Right lung (tissue), 10 donors: ENCODE measurements at places on chromosomes 13 and 19.
A peak's percentile ranks its signal among the peaks of the same experiment; 100 is the strongest.

- peak; percentile 80 for DNase-seq
Observed at GRCh38 chr13:50357586-50358118, 342.4 kb downstream of the KCNRG start.

- DNase-seq: no peak
Observed at GRCh38 chr13:51318015-51318414, 21.5 kb upstream of the SERPINE3 start.

- no peak for DNase-seq
Observed at GRCh38 chr13:99403458-99403971, 96.3 kb upstream of the GPR183 start.

DNA sequence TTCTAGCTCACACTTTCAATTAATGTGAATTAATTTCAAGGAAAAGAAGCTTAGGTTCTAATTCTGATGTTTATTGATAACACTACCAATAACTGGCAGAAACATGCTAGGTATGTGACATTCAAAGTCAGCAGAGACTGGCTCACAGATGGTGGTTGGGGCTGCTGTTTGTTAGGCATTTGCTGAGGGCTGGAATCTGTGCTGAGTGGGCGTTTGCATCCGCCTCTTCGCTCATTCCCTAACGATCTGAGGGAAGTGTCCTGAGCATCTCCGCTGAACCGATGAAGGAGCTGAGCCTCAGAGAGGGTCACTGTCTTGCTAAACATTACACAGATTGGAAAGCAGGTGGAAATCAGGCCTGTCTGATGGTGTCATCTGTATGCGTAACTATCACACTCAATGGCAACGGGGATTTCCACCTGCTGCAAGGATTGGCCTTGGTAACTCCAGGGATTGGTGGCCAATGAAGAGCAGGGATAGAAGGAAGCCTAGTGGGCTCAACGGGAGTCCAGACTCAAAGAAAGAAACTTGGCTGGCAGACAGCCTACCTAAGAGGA is 338.9 kb downstream of the TEX29 start:
- DNase-seq: no peak

GRCh38 chr19:42241279-42241678 is 1.1 kb downstream of the GSK3A start:
- no peak for DNase-seq

- no peak for DNase-seq
Observed at GRCh38 chr13:21080593-21080891, 19.2 kb upstream of the LATS2 start.

DNA sequence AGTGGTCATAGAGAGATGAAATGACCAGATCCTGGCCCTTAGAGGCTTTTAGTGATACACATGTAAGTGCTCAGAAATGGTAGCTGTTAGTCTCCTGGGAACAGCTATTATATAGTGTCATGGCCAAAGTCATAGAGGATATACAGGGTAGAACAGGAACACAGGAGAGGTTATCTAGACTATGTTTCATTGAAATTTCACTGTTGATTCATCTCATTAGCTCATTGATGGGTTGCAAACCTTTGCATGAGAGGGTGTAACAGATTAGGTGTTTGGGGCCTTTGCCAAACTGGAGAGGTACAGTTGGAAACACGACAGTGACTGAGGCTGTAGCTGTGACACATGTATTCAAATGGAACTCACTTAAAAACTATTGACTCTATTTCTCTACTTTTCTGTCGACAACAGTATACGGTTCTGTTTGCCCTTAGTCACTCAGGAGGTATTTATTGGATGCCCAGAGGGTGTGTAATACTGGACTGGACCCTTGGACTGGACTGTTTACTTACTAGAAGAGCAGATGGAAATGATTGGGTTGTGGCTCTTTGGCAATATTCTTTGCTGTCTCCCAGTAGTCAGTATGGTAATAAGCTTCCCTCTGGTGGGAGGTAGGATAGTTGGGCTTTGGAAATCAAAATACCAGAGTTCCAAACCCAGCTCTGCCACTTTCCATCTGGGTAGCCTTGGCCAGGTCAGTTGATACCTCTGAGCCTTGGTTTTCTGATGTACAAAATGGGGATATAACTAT is 29.8 kb downstream of the ARHGAP35 start:
- DNase-seq: no peak

GRCh38 chr13:21749410-21749809 is 78.5 kb downstream of the FGF9 start:
- no peak for DNase-seq

DNA sequence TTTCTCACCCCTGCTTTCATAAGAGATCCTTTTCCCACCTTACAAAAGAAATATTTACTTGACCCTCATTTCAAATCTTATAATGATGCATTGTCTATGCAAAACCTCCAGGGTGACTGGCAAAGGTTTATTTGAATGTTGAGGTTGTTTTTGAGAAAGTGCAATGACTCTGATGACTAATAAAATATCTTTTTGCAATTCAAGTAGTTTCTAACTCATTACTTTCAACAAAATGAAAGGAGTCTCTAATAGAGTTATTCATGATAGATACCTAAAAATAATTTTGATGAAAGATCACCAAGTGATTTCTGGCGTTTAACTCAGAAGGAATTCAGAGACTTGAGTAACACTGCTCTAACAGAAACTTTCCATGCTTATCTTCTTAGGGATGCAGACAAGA is 144.2 kb downstream of the FOXO1 start:
- no peak for DNase-seq

GRCh38 chr19:49217382-49217781 is 59.8 kb downstream of the TRPM4 start:
- no peak for DNase-seq

DNA sequence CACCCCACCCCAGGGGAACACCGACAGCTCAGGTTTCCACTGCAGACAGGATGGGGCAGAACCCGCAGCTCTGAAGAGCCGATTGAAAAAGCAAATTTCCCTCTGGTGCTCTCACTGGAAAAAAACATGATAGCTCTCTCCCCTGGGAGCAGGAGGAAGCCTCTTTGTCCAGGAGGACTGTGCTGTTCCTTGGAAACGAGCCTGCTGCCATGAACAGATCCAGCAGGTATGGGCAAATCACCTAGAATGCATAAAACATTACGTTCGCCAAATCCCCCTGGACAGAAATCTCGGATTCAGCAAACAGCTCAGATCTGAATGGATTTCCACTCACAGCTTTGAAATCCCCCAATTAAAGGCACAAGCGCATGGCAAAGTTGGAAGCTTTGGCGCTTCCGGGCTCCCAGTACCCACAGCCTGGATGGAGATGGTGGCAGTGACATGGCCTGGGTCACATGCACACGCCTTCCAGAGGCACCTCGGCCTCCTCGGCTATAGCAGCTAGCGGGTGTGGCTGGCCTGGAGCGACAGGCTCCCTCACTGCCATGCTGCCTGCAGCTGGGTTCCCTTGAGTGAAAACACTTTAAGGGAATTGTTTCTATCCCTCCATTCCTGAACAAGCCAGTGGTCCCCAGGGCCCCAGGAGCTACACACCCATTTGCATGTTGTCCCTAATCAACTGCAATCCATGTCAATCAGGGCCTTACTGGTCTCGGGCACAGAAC is 59.1 kb downstream of the CEBPG start:
- no peak for DNase-seq

GRCh38 chr19:47839913-47840312 is 18.2 kb downstream of the CRX start:
- no peak for DNase-seq

GRCh38 chr13:48411841-48412531 is 927 bp downstream of the LPAR6 start:
- peak; percentile 62 for DNase-seq

GRCh38 chr13:24905242-24905641 is 141.3 kb downstream of the RNF17 start:
- DNase-seq: no peak

GRCh38 chr19:1052349-1052975 is 12.6 kb downstream of the ABCA7 start:
- DNase-seq: no peak

GRCh38 chr13:48592688-48593049 is 59.8 kb upstream of the RCBTB2 start:
- no peak for DNase-seq

DNA sequence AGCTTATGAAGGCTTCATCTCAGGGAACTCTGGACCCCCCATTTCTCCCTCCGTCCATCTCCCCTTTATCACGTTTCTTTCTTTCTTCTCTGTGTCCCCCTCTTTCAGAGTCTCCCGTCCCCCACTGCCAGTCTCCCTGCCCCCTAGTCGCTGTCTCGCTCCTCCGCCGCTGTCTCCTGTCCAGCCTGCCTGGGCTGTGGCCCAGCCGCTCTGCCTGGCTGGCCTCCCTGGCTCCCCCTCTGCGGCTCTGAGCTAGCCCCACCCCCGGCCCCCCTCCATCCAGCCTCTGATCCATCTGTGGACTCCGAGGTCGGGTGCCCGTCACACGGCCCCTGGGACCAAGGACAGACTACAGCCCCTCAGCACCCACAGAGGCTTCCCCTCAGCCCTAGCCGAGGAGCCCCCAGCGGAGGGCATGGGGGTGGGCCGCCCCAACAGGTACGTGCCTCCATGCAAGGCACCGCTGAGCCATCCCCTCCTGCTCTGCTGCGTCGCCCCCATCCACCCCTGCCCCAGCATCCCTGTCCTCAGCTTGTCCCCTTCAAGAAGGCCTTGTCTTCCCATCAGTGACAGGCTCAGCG is 1.1 kb upstream of the KCNJ14 start:
- no peak for DNase-seq

DNA sequence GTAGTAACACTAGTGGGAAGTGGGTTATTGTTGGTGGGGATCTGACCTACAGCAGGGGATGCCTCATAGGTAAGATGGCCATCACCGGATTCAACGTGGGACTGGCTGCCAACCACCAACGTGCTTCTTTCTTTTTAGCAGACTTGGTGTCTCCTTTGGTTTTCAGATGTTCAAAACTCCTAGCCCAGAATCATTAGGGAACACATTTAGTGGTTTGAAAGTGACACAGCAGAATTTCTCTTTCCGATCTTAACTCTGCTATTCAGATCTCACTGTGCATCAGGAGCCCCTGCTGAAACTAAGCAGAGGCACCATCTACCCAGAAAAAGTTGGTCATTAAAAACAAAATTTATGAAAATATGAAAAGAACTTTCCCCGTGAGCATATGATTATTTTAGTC is 36.7 kb upstream of the PCDH8 start:
- DNase-seq: no peak

DNA sequence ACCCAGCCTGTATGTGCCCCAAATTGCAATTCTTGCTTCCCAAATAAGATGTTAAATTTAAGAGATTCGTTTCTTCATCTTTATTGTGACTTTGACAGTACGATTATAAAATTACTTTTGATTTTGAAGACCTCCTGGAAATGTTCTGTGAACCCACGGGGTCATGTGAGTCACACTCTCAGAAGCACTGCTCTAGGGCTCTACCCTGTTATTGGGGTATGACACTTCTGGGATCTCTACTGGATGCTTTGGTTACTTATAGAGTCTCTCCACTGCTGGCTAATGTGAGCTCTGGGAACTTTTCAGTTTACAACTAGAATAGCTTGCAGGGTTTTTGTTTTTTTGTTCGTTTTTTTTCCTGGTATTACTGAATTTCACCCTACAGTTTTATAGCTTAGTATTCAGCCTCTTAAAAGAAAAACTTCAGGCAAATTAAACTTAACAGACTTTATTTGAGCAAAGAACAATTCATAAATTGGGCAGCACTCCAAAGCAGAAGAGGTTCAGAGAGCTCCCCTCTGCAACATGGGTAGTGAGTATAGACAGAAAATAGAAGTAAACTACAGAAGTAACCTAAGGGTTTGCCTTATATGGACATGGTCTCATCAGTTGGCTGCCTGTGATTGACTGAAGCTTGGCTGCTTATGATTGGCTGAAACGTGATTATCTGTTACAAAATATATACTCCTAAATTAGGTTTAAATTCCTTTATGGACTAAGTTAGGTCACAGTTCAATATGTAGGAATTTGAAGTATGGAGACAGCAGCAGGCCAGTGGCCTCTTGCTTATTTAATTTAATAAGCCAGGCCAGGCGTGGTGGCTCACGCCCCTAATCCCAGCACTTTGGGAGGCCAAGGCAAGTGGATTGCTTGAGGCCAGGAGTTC is 28.5 kb upstream of the PSPC1 start:
- no peak for DNase-seq

DNA sequence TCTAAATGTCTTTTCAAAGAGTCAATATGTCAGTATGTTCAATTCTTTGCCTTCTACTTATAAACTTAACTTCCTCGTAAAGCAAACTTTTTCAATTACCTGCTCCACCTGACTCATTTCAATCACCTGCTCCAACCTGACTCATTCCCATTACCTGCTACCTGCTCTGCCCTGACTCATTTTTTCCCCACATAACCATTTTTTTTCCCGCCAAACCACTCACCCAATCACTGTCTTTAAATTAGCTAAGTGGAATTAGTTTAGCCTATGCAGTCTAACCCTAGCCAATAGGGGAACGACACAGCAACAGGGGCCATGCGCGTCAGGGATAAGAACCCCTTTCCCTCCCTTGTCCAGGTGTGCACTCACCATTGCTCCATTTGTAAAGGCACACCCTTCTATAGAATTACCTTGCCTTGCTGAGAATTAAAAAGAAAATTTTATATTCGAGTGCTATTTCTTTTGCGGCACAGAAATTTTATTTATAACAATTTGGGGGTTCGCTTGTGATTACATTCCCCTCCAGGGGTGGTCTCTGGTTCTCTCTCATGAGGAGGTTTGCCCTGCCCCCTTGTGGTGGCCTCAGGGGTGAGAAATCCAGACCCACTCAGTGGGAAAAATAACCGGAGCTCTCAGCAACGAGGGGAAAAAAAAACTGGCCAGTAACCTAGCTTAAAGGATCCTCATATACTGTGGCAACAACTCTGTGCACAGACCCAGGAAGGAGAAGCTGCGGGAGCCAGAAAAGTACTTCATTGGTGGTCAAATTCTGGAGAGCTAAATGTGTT is 193.1 kb downstream of the ZNF486 start:
- DNase-seq: no peak

- DNase-seq: no peak
Observed at GRCh38 chr19:18062028-18062427, 24.7 kb downstream of the IL12RB1 start.

- no peak for DNase-seq
Observed at GRCh38 chr13:77820431-77821149, 98.0 kb downstream of the EDNRB start.

DNA sequence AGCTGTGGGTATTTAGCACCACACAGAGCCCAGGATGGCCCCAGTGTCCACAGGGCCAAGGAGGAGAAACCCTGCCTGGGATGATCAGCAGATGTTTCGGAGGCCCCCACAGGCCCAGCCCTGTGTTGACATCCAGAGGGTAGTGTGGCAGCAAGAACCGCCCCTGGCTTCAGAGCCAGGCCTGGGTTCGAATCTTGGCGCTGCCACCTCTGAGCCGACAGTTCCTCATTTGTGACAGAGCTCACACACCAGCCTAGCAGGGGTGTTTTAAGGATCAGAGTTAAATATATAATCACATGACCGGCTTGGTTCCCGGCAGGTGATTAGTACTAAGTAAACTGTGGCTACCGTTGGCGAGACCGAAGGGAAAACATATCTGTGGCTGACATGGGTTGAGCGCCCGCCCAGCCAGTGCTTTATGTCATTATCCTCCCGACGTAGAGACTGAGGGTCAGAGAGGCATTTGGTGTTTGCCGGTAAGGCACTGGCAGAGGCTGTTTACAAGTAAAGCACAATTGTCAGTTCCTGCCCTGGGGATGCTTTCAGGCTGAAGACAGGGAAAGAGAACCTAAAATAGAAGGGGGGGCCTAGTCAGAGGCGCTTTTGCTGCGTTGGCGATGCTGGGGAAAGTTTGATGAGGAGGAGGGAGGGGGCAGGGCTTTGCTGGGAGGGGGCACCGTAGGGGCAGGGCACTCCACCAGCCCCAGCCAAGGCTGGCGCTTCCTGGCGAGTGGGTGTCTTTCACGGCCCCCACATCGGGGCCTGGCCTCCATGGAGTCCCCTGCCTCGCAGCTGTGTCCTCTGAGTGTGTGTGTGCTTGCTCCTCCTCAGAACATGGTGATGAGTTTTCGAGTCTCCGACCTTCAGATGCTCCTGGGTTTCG is 4.8 kb downstream of the PIAS4 start:
- DNase-seq: no peak

GRCh38 chr13:114015111-114015968 is 41.5 kb upstream of the C13orf46 start:
- no peak for DNase-seq
